ENCODE measurements at places on chromosomes 2 and 18. TPM values are rescaled to one million over a fixed set of nuclear protein-coding genes. Genes with fewer than 3 reads are reported as not detected.

Gene PSMG2
- total RNA-seq = 81.3 TPM

Gene ERMN
- total RNA-seq = not detected

Gene LIMS2
- total RNA-seq = 27.9 TPM

Gene LCLAT1
- total RNA-seq = 22.2 TPM

Gene GRB14
- total RNA-seq = 2.8 TPM

Gene RSAD2
- not detected for total RNA-seq

Gene IL1R1
- total RNA-seq = 135 TPM

Gene OTX1
- not detected for total RNA-seq

Gene CHRND
- total RNA-seq = not detected

Gene HOXD9
- total RNA-seq = not detected

Gene SERPINB12
- total RNA-seq = not detected

Gene RBKS
- 2.4 TPM for total RNA-seq

Gene LIPG
- total RNA-seq = 0.39 TPM

Gene CGREF1
- 0.33 TPM for total RNA-seq

Gene RIT2
- total RNA-seq = not detected
